ENCODE measurements at places on chromosomes 6 and 20.
A peak's percentile ranks its signal among the peaks of the same experiment; 100 is the strongest.

- DNase-seq: no peak
Observed at GRCh38 chr6:146526192-146526591, 17.4 kb upstream of the RAB32 start.

DNA sequence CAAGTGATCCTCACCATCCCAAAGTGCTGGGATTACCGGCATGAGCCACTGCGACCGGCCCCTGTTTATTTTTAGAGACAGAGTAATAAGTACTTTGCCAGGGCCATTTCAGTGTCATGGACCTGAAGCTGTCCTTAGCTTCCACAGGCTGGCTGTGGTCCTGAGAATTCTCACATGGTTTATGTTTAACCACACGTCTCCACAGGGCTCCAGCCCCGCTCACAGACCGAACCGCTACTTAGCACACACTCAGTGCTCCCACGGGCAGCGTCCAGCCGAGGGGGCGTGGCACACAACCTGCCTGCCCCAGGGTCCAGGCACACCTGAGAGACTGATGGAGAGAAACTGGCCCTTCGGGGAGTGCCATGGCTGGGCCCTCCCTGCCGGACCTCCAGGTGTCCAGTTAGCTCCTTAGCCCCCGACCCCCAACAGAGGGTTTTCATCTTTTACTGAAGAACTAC lies 11.7 kb downstream of the ACSS1 start:
- no peak for DNase-seq

GRCh38 chr20:13101706-13102105 lies 92.9 kb downstream of the SPTLC3 start:
- DNase-seq: peak; percentile 14

- no peak for DNase-seq
Observed at GRCh38 chr6:3484946-3485345, 28.1 kb upstream of the SLC22A23 start.

- no peak for DNase-seq
Observed at GRCh38 chr6:143205585-143205984, 144.9 kb downstream of the AIG1 start.

DNA sequence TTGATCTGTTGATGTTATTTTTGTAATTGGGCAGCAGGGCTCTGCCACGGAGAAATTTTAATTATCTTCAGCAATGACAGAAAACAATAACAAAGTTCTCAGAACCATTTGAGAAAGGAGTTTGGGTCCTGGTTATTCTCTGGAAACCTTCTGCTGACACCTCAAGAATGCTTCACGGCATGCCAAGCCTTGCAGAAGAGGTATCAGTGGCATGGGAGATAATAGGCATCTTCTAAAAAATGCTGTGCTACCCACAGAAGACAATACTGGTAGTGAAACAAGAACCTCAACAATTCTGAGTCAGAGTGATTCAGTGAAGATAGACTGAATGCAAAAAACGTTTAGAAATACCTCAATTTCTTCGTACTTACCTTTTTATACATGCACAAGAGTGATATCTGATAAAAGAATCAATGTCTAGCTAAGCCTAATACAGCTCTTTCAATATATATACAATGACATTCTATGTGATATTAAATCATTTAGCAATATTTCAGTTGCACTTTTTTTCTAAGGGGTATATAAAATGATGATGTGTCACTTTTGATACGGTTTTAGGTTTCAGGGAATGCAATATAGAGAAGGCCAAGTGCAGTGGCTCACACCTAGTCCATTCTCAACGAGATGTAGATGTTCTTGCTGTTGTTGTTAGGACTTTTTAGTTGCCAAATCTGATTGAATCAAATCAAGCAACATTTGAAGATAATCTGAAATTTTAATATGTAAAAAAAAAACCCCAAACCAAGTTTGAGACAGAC lies 110.4 kb upstream of the COL21A1 start:
- DNase-seq: no peak

- no peak for DNase-seq
Observed at GRCh38 chr6:107275330-107275865, 160.1 kb upstream of the BEND3 start.

DNA sequence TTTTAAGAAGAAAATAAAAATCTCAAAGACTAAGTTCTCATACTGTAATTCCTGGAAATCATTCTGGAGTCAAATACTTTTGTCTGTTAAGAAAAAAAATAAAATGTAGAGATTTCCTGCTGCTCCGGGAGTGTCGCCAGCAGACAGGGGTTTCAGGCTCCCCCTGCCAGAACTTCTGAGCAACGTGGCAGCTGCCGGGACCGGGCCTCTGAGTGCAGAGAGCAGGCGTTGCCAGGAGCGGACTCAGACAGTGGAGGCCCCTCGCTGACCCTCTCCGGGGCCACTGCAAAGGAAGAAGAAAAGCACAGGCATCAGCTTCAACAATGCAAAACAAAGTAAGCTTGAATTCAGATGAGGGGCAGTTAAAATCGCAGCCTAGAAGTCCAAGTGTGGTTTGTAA lies 95.5 kb downstream of the THBS2 start:
- DNase-seq: peak; percentile 63

DNA sequence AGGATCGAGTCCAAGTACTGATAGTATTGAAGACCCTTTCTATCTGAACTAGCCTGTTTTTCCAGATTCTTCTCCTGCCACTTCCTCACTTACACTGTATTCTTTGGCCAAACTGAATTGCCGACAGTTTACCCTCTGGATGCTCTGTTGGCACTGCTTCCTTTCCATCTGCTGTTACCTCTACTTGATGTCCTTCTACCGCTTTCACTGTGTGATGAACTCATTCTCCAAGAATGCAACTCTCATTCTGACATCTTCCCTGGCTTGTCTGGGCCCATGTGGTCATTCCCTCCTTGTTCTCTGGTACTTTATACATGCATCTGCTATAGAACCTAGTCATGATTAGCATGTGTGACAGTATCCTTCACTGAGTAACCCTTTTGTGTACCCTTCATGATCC lies 16.3 kb downstream of the RPRD1B start:
- DNase-seq: no peak

DNA sequence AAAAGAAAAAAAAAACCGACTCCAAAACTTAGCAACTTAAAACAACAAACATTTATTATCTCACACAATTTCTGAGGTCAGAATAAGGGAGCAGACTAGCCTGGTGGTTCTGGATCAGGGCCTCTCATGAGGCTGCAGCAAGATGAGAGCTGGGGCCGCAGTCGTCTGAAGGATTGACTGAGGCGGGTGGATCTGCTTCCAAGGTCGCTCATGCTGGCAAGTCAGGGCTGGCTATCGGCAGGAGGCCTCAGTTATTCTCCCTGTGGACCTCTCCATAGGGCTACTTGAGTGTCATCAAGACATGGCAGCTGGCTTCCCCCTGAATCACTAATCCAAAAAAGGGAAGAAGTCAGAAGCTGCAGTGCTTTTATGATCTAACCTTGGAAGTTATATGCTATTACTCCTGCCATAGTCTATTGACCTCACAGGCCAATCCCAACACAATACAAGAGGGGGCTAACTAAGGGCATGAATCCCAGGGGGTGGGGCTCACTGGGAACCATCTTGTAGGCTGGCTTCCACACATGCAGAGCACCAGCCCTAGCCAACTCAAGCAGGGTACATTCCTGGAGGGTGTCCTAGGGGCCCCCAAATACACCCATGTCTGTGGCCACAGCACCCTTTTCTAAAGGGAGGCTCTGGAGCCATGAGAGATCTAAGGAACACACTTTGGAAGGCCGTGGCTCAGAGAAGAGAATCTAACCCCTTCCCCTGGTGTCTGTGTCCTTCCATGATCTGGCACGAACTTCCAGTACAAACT lies 11.3 kb downstream of the EBF4 start:
- no peak for DNase-seq

- no peak for DNase-seq
Observed at GRCh38 chr6:152129691-152130151, 322.2 kb downstream of the ESR1 start.

DNA sequence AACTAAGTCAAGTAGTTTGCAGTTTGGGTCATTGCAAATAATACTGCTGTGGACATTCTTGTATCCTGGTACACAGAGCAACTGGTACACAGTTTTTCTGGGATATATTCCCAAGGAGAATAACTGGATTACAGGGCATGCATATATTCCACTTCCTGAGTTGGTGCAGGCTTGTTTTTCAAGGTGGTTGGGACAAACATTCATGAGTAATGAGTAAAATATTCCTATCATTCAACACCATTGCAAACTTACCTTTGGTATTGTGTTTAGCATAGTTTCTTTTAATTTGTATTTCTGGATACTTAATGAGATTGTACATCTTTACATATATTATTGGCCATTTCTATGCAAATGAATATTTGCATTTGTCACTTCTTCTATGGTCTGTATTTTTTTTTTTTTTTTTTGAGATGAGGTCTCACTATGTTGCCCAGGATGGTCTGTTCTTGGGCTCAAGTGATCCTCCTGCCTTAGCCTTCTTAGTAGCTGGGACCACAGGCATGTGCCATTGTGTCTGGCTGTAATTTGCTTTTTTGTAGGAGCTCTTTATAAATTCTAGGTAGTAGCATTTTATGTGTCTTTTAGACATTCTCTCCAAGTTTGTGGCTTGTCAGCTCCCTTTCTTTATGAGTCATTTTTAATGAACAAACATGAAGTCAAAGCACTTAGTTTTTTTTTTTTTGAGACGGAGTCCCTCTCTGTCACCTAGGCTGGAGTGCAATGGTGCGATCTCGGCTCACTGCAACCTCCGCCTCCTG lies 158.7 kb downstream of the SOX4 start:
- DNase-seq: no peak

- no peak for DNase-seq
Observed at GRCh38 chr6:136763716-136764516, 28.4 kb downstream of the MAP3K5 start.

DNA sequence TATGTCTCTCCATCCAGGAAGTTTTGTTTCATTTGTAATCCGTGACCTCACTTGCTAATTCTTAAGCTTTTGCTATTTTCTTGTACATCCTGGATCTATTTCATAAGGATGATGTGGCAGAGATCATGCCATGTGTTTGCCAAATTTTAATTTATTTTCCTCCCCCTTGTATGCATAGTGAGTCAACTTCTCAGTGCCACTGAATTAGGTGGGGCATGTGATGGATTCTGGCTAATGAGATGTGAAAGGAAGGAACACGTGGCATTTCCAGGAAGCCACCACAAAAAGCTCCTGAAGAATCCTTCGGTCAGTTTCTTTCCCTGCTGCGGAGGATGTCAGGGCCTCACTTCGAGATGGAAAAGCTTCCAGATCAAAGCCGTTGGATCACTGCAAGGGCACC lies 86.2 kb upstream of the PRL start:
- peak; percentile 7 for DNase-seq

DNA sequence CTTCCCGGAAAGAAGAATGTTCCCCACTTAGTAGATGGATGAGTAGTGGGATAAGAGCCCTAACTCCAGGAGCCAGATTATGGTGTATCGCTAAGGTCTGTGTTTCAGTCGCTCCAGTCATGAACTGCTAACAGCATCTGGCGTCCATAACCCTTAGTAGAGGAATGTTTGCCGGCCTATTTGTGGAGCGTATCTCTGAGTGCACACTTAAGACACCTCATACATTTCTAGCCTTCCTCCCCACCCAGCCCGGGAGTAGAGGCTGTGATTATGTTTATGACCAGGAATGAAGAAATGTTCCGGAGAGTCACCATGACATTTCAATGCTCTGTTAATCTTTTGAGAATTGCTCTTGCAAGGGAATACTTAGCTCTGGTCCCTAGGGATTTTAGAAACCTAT lies 251.1 kb upstream of the SOX4 start:
- DNase-seq: no peak

DNA sequence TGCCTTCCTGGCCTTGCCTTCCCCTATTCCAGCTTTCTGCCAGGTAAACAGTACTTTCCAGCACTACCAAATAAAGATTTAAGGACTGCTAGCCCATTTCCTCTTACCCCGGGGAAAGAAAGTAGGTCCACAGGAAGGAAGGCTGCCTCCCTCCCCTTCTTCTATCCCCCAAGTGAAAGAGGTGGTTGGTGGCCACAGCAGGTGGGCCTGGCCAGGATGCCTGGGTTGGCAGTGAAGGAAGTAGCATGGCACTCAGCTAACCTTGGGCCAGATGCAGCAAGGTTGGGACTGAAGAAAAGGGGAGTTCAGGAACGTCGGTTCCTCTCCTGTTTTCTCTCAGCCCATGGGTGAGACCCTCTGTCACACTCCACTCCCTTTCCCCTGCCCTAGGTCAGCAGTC lies 8.9 kb downstream of the NFKBIL1 start:
- no peak for DNase-seq

GRCh38 chr6:40634429-40634828 lies 47.3 kb upstream of the LRFN2 start:
- DNase-seq: no peak

- DNase-seq: peak; percentile 31
Observed at GRCh38 chr20:64083378-64083803, 807 bp downstream of the LKAAEAR1 start.

DNA sequence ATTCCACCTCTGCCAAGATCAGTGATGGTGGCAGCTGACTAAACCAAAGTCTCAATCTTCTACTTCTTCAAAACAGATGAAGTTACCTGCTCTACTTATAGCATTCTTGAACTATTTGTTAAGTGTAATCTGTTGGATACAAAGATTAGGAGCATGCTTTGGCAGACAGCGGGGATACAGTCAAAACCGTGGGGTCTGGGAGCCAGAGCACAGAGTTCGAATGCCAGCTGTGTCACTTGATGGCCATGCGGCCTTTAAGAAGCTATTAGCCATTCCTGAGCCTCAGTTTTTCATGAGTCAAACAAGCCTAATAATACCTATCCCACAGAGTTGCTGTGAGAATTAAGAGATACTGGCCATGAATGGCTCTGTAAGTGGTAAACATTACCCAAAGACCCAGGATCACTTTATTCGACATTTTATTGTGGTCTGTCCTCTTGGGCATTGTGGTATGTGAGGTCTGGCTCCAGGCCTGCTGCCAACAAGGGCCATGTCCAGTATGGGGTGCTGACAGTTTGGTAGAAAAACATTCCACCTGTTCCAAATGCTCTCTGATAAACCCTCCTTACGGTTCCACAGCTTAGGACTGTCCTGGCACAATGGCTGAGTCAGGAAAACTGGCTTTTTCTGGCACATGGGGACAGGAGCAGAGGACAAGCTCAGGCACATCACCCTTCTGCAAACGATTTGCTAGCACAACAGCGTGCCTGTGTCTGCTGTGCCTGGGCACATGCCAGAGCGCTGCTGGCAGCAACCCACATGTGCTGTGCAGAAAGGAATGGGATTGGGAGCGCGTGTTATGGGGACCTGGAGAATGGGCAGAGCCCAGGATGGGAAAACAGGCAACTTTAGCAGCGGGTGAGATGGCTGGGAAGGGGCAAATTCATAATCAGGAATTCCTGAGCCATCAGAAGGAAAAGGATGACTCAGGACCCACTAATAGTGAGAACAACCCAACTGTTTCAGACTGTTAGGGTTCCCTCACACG lies 15.7 kb upstream of the FAM83C start:
- peak; percentile 86 for DNase-seq

DNA sequence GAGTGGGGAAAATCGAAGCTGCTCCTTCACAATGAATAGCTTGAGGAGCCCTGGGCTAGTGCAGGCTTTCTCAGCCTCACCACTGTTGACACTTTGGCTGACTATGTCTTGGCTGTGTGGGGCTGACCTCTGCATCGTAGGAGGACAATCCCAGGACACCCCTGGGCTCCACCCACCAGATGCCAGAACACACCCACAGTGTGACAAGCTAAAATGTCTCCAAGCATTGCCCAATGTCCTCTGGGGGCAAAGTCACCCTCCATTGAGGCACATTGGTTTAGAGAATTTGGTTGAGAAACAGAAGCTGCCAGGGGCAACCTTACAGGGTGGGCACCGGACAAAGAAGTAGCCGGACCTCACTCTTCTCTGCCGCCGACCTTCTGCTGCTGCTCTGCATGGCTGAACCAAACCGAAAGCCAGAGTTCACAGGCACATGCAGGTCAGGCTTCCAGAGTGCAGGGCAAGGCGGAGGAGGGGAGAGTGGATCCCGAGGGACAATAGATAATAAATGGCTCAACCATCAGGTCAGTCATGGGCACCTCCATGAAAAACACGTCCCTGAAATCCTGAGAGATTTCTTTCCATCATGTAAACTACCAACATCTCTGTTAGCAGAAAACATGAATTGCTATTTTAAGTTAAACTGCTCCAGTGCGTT lies 189.0 kb downstream of the LRFN2 start:
- no peak for DNase-seq
